ENCODE measurements at places on chromosomes 13 and 19. TPM values are rescaled to one million over a fixed set of nuclear protein-coding genes. Genes with fewer than 3 reads are reported as not detected.
A peak's percentile ranks its signal among the peaks of the same experiment; 100 is the strongest.

DNA sequence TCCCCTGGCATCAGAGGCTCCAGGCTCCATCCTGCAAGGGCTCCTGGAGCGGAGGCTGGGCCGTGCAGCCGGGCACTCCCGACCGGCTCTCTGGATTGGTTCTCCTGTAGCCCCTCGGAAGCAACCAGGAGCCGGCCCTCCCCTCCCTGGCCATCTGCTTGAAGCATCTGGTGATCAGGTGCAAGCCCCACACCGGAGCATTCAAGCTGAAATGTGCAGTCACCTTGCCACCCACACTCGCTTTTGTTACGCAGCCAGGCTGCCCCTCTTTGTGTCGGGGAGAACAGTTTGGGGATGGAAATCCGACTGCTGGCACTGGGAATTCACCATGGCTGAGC is 258.8 kb downstream of the ZNF536 start:
- H3K27me3 ChIP-seq: no peaks in the 10 kb centered on the region
- no peaks in the 10 kb centered on the region for H3K36me3 ChIP-seq
- H3K4me1 ChIP-seq: no peaks in the 10 kb centered on the region
- H3K4me3 ChIP-seq: no peak overlapping the region

DNA sequence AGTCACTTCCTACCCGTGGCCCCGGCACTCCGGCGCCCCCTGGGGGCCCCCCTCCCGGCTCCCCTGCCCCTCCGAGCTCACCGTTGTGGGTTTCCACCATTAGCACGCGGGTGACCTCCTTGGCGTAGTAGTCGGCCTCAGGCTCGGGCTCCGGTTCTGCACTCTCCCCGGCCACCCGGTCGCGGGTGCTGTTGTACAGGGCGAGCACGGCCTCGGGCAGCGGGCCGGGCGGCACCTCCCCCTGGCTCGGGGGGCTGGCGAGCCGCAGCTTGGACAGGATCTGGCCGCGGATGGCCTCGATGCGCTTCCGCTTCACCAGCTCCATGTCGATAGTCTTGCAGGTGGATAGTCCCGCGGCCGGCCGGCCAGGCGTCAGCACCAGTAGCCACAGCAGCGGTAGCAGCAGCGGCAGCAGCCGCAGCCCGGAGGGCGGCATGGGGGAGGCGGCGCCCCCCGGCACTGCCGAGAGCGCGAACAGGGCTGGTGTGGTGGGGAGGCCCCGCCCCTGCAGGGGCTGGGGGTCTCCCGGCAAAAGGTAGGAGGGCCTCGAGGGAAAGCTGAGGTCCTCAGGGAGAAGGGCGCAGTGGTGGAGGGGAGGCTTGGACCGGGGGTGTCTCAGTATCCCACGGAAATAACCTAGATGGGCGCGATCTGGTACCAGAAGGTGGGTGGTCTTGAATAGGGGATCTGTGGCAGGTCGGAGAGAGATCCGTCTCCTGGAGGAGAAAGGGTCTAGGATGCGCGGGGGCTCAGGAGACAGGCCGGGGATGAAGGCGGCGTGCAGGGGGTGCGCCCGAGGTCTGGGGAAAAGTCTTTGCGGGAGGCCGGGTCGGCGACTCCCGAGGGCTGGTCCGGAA is 885 bp downstream of the TGFB1 start:
- H3K27ac ChIP-seq: peak overlapping the region; percentile 97
- peaks cover 26% of the 10 kb centered on the region for H3K36me3 ChIP-seq
- no peaks in the 10 kb centered on the region for H3K27me3 ChIP-seq
- peak; percentile 87 for DNase-seq
- peak overlapping the region; percentile 97 for H3K4me3 ChIP-seq

DNA sequence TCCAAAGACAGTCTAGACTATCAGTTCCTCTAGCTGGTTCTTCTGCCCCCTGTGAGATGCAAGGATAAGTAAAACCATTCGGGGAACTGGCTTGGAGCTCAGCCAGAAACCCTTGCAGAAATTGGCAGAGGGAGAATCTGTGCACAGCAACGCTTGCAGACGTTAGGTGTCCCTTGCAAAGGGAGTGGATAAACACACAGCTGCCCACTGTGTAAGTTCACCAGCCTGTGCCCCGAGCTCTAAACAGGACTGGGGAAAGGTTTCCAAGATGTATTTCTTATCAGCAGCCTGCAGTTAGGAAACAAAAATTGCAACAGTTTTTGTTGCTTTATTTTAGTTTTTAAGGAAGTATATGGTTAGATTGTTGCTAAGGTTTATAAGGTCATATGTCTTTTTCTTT is 19.0 kb upstream of the ADGRE1 start:
- no peak overlapping the region for H3K4me3 ChIP-seq
- no peak overlapping the region for H3K27ac ChIP-seq
- H3K4me1 ChIP-seq: peaks cover 9% of the 10 kb centered on the region
- H3K36me3 ChIP-seq: no peaks in the 10 kb centered on the region
- DNase-seq: no peak

DNA sequence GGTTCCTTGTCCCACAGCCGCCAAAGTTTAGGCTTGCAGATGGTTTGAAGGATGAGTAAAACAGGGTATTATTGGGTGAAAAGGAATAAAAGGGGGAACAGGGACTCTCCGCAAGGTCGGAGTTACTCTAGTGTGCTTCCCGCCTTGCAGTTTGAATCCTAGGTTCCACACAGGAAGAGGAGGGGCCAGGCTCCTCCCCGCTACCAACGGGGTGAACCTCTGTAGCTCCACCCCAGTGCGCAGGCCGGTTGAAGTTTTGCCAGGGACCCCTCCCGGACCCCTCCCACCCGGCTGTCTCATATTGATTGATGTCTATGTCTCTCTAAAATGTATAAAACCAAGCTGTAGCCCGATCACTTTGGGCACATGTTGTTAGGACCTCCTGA is 11.6 kb upstream of the GTF2F2 start:
- no peaks in the 10 kb centered on the region for H3K36me3 ChIP-seq
- H3K4me1 ChIP-seq: peaks cover 8% of the 10 kb centered on the region
- no peak overlapping the region for H3K27ac ChIP-seq
- peak overlapping the region; percentile 30 for H3K4me3 ChIP-seq
- no peak for DNase-seq

DNA sequence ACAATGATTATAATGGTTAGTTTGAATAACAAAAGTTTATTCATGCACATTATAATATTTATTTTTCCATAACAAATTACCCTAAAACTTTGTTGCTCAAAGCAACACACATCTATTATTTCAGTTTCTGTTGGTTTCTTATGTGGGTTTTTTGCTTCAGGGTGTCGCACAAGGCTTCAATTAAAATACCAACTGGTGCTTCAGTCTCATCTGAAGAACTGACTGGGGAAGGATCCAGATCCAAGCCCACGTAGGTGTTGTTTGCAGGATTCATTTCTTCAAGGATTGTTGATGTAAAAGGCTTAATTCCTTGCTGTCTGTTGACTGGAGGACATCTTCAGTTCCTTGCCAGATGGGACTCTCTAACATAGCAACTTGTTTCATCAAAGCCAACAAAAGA is 747.2 kb upstream of the PCDH20 start:
- no peak for DNase-seq
- no peak overlapping the region for H3K4me3 ChIP-seq
- no peaks in the 10 kb centered on the region for H3K27me3 ChIP-seq
- no peaks in the 10 kb centered on the region for H3K4me1 ChIP-seq

DNA sequence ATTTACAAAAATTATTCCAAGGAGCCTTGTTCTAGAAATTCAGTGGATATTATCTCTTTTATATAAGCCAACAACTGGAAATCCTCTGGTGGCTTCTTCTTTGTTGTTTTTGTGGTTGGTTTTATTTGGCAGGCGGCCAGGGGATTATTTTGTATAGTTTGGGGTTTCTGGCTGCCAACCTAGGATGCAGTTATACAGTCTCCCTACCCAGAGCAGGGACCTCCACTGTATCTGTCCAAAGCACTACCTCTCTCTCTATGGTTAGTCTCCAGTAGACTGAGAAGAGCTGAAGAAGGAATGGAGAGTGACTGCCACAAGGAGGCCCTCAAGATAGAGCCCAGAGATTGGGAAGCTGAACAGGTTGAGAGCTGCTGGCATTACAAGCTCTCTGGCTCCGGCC is 80.2 kb downstream of the ZAR1L start:
- H3K4me1 ChIP-seq: peaks cover 1% of the 10 kb centered on the region
- no peak overlapping the region for H3K27ac ChIP-seq
- no peak for DNase-seq
- no peaks in the 10 kb centered on the region for H3K36me3 ChIP-seq
- H3K27me3 ChIP-seq: peaks cover 3% of the 10 kb centered on the region
- H3K4me3 ChIP-seq: no peak overlapping the region

- DNase-seq: no peak
- H3K27ac ChIP-seq: no peak overlapping the region
- no peaks in the 10 kb centered on the region for H3K36me3 ChIP-seq
Measured at GRCh38 chr13:60925686-60926085, 490.0 kb downstream of the PCDH20 start.

GRCh38 chr19:43351998-43352746 is 1.3 kb upstream of the CD177 start:
- no peak overlapping the region for H3K4me3 ChIP-seq
- no peaks in the 10 kb centered on the region for H3K36me3 ChIP-seq
- peak overlapping the region; percentile 34 for H3K27ac ChIP-seq
- DNase-seq: no peak

DNA sequence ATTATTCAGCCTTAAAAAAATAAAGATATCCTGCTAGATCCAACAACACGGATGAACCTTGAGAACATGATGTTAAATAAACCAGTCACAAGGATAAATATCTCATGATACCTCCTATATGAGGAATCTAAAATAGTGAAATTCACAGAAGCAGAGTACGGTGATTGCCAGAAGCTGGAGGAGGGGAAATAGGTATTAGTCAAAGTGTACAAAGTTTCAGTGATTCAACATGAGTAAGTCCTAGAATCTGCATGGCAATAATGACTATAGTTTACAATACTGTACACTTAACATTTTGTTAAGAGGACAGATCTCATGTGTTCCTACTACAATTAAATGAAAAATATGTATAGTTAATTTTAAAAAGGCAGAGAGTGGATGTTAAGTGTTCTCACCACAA is 206.6 kb upstream of the SLC10A2 start:
- no peak overlapping the region for H3K27ac ChIP-seq
- no peak for DNase-seq
- H3K4me3 ChIP-seq: no peak overlapping the region
- no peaks in the 10 kb centered on the region for H3K36me3 ChIP-seq
- no peaks in the 10 kb centered on the region for H3K4me1 ChIP-seq

- H3K27me3 ChIP-seq: no peaks in the 10 kb centered on the region
- H3K27ac ChIP-seq: peak overlapping the region; percentile 90
- peaks cover 14% of the 10 kb centered on the region for H3K36me3 ChIP-seq
- H3K4me3 ChIP-seq: peak overlapping the region; percentile 82
- H3K4me1 ChIP-seq: peaks cover 23% of the 10 kb centered on the region
- DNase-seq: peak; percentile 84
Measured at GRCh38 chr13:19864024-19864745, 736 bp upstream of the ZMYM5 start.

DNA sequence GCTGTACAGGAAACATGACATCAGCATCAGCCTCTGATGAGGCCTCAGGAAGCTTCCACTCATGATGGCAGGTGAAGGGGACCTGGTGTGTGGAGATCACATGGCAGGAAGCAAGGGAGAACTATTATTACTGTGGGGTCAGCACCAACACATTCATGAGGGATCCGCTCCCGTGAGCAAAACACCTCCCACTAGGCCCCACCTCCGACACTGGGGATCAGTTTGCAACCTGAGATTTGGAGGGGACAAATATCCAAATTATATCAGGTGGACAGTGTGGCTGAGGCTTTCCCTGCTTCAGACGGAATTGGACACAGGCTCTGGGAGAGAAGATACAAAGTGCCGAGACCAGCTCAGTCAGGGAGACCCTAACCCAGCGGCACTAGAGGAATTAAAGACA is 5.7 kb upstream of the ZNF792 start:
- no peaks in the 10 kb centered on the region for H3K36me3 ChIP-seq
- H3K4me1 ChIP-seq: peaks cover 13% of the 10 kb centered on the region
- H3K4me3 ChIP-seq: no peak overlapping the region
- no peak overlapping the region for H3K27ac ChIP-seq
- H3K27me3 ChIP-seq: peaks cover 3% of the 10 kb centered on the region
- DNase-seq: no peak

- no peaks in the 10 kb centered on the region for H3K36me3 ChIP-seq
- peaks cover 7% of the 10 kb centered on the region for H3K27me3 ChIP-seq
- H3K4me3 ChIP-seq: no peak overlapping the region
- no peak for DNase-seq
- peaks cover 8% of the 10 kb centered on the region for H3K4me1 ChIP-seq
- H3K27ac ChIP-seq: no peak overlapping the region
Measured at GRCh38 chr19:51621178-51621577, 9.0 kb downstream of the SIGLEC5 start.

DNA sequence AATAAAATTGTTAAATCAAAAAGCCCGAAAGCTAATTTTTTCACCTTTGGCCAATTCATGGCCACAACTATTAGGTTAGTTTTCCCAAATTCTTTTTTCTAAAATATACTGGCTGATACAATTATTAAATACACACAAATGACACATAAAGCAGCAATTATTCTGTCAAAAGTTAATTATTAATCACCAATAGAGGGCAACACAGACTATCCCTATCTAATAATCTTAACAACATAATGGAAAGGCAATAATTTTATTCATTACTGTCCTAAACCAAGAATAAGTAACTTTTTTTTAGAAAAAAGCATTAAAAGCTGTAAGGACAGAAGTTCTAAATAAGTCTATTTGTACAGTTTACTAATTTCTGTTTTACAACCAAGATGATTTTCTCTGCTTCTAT is 51.7 kb downstream of the KATNAL1 start:
- no peak for DNase-seq
- no peaks in the 10 kb centered on the region for H3K27me3 ChIP-seq
- H3K4me3 ChIP-seq: no peak overlapping the region
- peaks cover 3% of the 10 kb centered on the region for H3K4me1 ChIP-seq
- H3K36me3 ChIP-seq: peaks cover 18% of the 10 kb centered on the region
- no peak overlapping the region for H3K27ac ChIP-seq

GRCh38 chr19:39705578-39706188 is 1.4 kb downstream of the LGALS14 start:
- no peak for DNase-seq
- H3K27ac ChIP-seq: peak overlapping the region; percentile 84
- H3K4me1 ChIP-seq: peaks cover 5% of the 10 kb centered on the region
- peaks cover 6% of the 10 kb centered on the region for H3K27me3 ChIP-seq
- H3K36me3 ChIP-seq: peaks cover 6% of the 10 kb centered on the region

DNA sequence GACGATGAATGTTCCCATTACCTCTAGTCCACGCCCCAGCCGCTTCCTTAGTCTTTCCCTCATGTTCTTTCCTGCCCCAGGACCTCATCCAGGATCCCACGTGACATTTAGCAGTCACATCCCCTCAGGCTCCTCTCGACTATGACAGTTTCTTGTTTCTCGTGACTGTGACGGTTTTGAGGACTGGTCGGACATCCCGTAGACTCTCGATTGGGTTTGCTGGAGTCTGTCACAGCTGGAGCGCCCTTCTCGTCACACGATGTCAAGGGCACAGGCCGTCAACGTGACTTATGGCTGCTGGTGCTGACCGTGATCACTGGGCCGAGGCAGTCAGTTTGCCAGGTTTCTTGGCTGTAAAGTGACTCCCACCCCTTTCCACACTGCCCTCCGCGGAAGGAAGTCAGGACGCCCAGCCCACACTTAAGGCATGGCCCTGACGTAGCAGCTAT is 22.8 kb downstream of the ELAVL1 start:
- H3K36me3 ChIP-seq: peaks cover 13% of the 10 kb centered on the region
- no peak for DNase-seq
- peaks cover 3% of the 10 kb centered on the region for H3K4me1 ChIP-seq
- H3K27ac ChIP-seq: no peak overlapping the region

- H3K4me1 ChIP-seq: peaks cover 18% of the 10 kb centered on the region
- H3K27ac ChIP-seq: peak overlapping the region; percentile 89
- peak; percentile 41 for DNase-seq
- peaks cover 13% of the 10 kb centered on the region for H3K36me3 ChIP-seq
Measured at GRCh38 chr13:79522583-79522982, 41.6 kb downstream of the NDFIP2 start.

ZNF492 gene
- total RNA-seq: 2.3 TPM

FREM2 gene
- not detected for total RNA-seq

GRK1 gene
- total RNA-seq: not detected

ATP12A gene
- not detected for total RNA-seq

IQCN gene
- 5.0 TPM for total RNA-seq

ANGPTL4 gene
- not detected for total RNA-seq

AP1M1 gene
- total RNA-seq: 132 TPM

ZNF729 gene
- total RNA-seq: not detected

All from activated naive CD8-positive, alpha-beta T cell treated with anti-CD3 and anti-CD28 coated beads, Interleukin-2, amount 10 ng/mL, durations not matched to agents 7 days and 5 days (primary cell).